SJSA1 (cell line): ENCODE measurements at places on chromosomes 4 and X.

DNA sequence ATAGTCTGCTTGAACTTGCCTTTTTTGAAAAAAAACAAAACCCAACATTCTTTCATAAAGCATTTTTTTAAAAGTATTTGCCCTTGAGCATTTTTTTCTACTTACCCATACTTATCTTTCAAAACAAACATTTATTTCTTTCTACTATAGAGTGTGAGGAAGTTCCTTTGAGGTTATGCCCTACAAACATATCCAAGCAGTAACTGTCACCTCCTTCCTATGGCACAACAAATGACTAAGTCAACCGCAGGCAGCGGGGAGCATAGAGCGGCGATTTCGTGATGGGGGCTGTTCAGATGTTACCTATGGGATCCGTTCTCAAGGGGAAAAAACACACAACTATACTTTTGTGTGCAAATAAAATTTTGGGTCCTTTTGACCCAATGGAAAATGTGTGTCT is 19.4 kb downstream of the SPRY1 start:
- no peak overlapping the region for H3K4me3 ChIP-seq
- no peaks in the 10 kb centered on the region for H3K27me3 ChIP-seq
- H3K27ac ChIP-seq = peak overlapping the region; percentile 55
- DNase-seq = peak; percentile 76

- no peak overlapping the region for H3K27ac ChIP-seq
- no peaks in the 10 kb centered on the region for H3K27me3 ChIP-seq
- no peak overlapping the region; the same call in 1 of the 2 replicates for H3K4me3 ChIP-seq
- no peak for DNase-seq
Measured at GRCh38 chr4:139278912-139279759, 889 bp downstream of the MGARP start.

GRCh38 chrX:110282922-110283321 is 35.0 kb downstream of the AMMECR1 start:
- H3K36me3 ChIP-seq = no peaks in the 10 kb centered on the region; the same call in 1 of the 2 replicates
- no peaks in the 10 kb centered on the region for H3K27me3 ChIP-seq
- H3K4me3 ChIP-seq = no peak overlapping the region
- no peak for DNase-seq

DNA sequence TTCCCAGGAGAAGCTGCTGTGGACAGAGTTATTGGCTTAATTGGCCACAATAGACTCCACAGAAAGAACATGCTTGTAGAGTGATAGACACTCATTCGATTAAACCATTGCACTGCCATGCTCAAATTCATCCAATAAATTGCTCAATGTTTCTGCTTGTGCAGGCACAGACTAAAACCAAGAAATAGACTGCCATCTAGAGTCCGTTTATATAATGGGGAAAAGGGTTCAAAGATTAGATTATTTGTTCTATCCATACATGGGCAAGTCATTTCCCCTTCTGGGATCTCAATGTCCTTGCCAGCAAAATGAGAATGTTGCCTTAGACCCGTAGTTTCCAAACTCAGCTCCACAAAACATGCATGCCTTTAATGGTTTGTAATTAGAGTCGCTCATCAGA is 8.7 kb downstream of the SMIM10 start:
- 0 out of 2 replicates have a peak overlapping the region, but pooled peaks have one; percentile 49 for H3K27ac ChIP-seq
- no peaks in the 10 kb centered on the region for H3K36me3 ChIP-seq
- no peak overlapping the region for H3K4me3 ChIP-seq
- peaks cover 24% of the 10 kb centered on the region for H3K4me1 ChIP-seq
- no peaks in the 10 kb centered on the region for H3K27me3 ChIP-seq
- DNase-seq = no peak

DNA sequence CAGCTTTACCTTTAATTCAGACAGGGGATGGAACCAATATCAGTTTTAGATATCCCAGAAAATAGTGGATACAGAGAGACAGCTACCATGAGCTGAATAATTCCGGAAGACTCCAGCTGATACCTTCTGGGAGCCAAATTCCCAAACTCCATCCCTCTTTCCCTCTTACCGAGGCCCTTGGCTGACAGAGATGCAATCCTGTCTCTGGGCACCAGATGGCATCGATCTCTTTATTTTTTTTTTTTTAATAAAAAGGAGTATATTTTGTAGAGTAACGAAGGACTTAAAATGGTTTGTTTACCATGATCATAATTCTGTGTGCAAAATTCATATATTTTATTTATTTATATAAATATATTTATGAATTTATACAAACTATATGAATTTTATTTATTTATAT is 31.0 kb downstream of the RAB40A start:
- H3K27ac ChIP-seq = no peak overlapping the region
- no peaks in the 10 kb centered on the region for H3K4me1 ChIP-seq
- H3K27me3 ChIP-seq = no peaks in the 10 kb centered on the region
- peak; percentile 14 for DNase-seq
- no peaks in the 10 kb centered on the region for H3K36me3 ChIP-seq
- H3K4me3 ChIP-seq = no peak overlapping the region

GRCh38 chr4:148171596-148171995 is 270.6 kb downstream of the NR3C2 start:
- H3K27me3 ChIP-seq = no peaks in the 10 kb centered on the region
- no peak overlapping the region for H3K27ac ChIP-seq
- DNase-seq = no peak
- no peaks in the 10 kb centered on the region for H3K4me1 ChIP-seq

DNA sequence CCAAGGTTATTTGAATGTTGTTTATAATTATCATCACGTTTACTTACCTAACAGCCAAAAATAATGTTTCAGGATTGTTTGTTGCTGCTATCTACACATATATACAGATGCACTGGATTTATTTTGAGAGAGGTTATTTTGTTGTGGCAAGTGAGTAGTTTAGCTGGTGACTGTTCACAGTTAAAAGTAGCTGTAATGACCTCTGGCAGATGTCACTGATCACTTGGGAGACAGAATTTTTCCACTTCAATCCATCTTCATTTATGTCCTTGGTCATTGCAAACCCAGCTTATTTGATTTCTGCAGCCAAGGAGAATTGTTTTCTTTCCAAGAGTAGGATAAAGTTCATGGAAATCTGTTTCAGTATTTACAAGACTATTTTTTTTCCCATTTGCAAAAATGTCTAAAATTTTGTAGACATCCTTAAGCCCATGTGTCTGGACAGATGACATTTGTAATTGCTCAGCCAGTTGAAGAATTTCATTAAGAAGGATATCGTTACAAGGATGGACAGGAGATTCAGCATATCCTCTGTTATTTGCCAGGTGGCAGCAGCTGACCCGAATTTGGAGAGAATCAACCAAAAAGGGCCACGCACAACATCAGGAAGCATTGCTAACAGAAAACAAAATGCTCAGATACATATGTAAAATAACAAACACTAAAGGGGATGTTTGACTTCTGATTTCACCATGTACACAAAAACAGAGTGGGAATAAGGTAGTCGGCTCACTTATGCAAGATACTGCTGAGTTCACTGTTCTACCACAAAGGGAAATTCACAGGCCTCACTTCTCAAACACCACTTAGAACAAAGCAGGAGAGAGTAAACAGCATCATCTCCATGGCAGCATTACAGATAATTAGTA is 64.5 kb downstream of the GPRIN3 start:
- H3K4me3 ChIP-seq = no peak overlapping the region
- no peaks in the 10 kb centered on the region for H3K36me3 ChIP-seq
- no peaks in the 10 kb centered on the region; the same call in 1 of the 2 replicates for H3K27me3 ChIP-seq
- DNase-seq = no peak
- H3K4me1 ChIP-seq = no peaks in the 10 kb centered on the region

DNA sequence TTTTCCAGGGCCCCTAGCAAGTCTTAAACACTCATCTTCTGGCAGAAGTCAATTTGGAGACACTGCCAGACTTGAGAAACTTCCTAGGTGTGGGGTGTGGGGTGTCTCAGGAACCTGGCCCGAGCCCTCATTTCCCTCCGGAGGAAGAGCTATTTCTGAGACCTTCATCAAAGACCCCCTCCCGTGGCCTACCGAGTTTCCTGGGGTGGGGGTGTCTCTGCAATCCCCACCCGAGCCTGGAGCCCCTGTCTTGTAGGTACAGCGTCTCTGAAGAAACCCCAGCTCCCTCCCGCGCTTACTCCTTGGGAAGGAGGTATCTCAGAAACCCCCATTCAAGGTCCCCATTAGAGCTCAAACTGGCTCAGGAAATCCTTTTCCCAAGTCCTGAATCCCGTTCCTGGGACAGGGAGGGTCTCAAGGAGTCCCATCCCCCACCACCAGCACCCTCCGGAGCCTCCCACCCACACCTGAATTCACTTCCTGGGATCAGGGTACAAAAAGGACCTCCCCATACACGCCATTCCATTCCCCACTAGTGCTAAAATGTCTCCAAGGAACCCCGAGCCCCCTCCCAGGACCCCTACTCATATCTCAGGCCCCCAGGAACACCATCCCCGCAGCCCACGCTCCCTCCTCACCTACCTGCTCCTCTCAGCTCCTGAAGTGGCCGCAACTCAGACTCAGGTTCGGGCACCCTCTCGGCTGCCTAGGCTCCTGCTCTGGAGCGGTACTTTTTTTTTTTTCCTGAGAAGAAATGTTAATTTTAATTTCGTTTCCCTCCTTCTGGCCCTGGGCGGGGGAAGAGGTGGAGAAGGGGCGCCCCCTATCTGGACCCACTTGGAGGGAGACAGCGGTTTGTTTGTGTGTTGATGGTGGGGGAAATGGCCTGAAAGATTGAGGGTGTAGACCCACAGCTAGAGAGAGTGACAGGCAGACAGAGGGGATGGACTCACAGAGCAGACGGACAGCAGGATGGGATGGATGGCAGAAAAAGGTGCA is 1.1 kb downstream of the SLC38A5 start:
- no peaks in the 10 kb centered on the region for H3K27me3 ChIP-seq
- H3K27ac ChIP-seq = no peak overlapping the region
- H3K4me3 ChIP-seq = no peak overlapping the region
- no peaks in the 10 kb centered on the region for H3K36me3 ChIP-seq

GRCh38 chr4:39814403-39815185 is 116.7 kb downstream of the UBE2K start:
- no peaks in the 10 kb centered on the region for H3K36me3 ChIP-seq
- H3K27me3 ChIP-seq = no peaks in the 10 kb centered on the region
- H3K4me3 ChIP-seq = no peak overlapping the region
- H3K27ac ChIP-seq = no peak overlapping the region
- no peak for DNase-seq

- no peaks in the 10 kb centered on the region for H3K36me3 ChIP-seq
- H3K4me1 ChIP-seq = no peaks in the 10 kb centered on the region
- no peak overlapping the region for H3K27ac ChIP-seq
Measured at GRCh38 chrX:69154051-69154450, 11.2 kb downstream of the PJA1 start.

DNA sequence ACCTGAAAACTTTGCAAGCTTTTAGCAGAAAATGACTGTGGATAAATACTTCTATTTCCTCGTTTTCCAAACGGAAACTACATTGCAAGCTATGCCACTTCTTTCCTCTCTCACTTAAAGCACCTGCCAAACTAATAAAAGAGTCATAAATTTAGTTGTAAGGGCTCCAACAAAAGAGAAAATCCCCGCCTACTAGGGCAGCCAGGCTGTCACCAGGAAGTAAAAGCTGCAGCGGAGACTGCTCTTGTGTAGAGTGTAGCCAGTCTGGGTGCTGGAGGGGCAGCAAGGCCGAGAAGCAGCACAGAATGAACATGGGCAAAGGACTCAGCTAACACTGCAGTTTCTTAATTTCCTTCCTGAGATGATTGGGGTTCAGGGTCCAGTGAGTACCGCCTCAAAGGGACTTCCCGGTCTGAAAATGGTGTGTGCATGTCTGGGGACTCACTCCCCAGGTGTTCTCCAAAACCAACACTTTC is 89.3 kb upstream of the MAML3 start:
- no peak overlapping the region for H3K27ac ChIP-seq
- peaks cover 6% of the 10 kb centered on the region for H3K4me1 ChIP-seq
- no peak overlapping the region for H3K4me3 ChIP-seq
- H3K27me3 ChIP-seq = no peaks in the 10 kb centered on the region

DNA sequence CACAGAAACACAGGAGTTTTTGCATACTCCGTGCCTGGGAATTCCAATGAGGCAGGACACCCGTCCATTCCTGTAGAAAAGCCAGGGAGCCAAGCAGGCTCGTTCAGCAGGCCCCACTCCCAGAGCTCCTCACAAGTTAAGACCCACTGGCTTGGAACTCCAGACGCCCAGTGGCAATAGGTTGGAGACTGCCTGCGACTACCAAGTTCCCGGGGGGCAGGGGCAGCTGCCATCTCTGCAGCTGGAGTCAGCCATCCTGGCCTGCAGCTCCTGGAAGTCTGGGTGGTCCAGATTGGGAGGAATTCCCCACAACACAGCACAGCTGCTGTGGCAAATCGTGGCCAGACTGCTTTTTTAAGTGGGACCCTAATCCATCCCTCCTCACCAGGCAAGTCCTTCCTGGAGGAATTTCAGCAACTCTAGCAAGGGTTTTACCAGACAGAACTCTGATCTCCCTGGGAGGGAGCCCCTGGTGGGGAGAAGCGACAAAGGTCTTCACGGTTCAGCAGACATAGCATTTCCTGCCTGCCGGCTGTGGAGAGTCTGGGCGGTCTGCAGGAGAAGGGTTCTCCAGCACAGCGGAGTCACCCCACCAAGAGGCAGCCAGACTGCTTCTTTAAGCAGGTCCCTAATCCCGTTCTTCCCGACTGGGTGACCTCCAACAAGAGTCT is 231.9 kb downstream of the STPG2 start:
- no peak overlapping the region for H3K4me3 ChIP-seq
- H3K4me1 ChIP-seq = no peaks in the 10 kb centered on the region
- no peak for DNase-seq
- H3K27me3 ChIP-seq = no peaks in the 10 kb centered on the region
- H3K27ac ChIP-seq = no peak overlapping the region

DNA sequence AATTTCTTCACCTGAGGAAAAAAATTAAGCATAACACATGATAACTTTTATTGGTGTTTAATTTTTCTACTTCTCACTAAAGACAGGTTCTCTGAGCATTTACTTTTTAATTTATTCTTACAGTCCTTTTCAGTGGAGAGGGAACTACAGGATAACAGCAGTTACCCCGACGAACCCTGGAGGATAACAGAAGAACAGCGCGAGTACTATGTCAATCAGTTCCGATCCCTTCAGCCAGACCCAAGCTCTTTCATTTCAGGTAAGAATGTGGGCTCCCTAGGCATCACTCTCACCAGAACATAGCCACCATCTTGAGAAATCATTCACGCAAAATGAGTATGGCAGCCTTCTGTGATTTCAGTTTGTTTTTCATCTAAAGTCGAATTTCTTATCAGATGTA is 100.8 kb downstream of the REPS2 start:
- no peaks in the 10 kb centered on the region for H3K4me1 ChIP-seq
- no peak for DNase-seq
- H3K4me3 ChIP-seq = no peak overlapping the region
- no peaks in the 10 kb centered on the region for H3K27me3 ChIP-seq
- H3K27ac ChIP-seq = no peak overlapping the region
- H3K36me3 ChIP-seq = no peaks in the 10 kb centered on the region

GRCh38 chrX:24777660-24778059 is 83.9 kb downstream of the POLA1 start:
- H3K36me3 ChIP-seq = no peaks in the 10 kb centered on the region
- DNase-seq = no peak
- no peak overlapping the region for H3K4me3 ChIP-seq
- no peaks in the 10 kb centered on the region for H3K4me1 ChIP-seq
- no peaks in the 10 kb centered on the region for H3K27me3 ChIP-seq
- no peak overlapping the region for H3K27ac ChIP-seq

DNA sequence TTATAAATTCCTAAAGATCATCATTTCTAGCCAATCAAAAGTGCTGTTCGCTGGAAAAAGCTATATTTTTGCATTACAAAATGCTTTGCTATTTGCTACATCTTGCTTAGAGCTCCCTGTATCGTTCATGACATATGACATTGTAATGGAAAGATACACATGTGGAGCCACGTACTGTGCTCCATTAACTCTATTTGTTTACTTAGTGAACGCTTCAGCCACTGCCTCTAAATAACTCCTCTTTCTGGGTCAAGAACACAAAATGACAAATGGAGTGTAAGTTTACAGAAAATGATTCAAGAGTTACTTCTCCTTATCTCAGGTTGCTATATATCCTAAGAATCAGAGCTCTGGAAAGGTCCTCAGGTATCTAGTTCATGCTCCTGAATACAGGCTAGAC is 329.1 kb upstream of the SMIM31 start:
- no peak overlapping the region for H3K27ac ChIP-seq
- no peak overlapping the region for H3K4me3 ChIP-seq
- no peak for DNase-seq
- no peaks in the 10 kb centered on the region for H3K4me1 ChIP-seq
